ENCODE measurements at places on chromosomes 3 and 15.
A peak's percentile ranks its signal among the peaks of the same experiment; 100 is the strongest.

DNA sequence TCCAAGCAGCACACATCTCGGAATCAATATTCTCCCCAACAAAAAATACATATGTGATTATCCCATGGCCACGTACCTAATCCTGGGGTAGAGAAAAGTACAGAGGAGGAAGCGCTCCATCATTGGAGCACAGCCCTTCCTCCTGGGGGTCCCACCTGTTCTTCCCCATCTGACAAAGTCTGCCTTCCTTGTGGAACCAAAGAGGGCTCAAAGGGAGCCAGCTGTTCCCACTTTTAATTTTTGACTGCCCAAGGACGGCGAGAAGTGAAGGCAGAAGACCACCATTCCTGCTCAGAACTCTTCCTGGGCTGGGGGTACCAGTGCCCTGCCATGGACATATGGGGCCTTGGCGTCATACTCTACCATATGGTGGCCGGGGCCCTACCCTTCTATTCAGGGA is 14.1 kb upstream of the FANCD2 start:
- no peak for DNase-seq

GRCh38 chr3:58322793-58323192 is 9.9 kb upstream of the PXK start:
- no peak for DNase-seq

DNA sequence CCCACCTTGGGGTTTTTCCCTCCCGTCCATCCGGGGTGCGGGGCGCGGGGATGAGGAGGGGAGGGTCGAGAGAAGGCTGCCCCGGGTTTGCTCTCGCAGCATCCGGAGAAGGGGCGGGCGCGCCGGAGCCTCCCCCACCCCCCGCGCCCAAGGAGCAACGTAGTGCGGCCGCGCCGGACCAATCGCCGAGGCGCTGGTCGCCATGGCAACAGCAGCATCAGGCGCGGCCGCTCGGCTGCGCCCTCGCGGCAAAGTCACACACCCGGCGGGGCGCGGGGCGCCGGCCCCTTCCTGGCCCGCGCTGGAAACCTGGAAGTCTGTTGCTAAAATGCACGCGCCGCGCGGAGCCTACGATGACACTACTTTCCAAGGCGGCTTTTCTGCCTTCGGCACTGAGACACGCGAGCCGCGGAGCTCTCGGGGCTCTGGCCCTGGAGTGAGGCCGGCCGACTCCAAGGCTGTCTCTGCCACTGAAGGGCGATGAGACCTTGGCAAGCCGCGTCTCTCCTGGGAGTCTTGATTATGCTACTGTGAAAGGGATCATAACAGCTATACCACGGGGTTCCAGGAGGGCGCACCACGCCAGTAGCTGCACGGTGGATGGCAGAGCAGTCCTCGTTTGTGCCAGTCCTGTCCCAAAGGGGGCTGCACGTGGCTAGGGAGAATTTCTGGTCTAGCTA is at the start of gene IQSEC1:
IQSEC1 (minus strand) TSS at position 104 of the 680 bp plus-strand sequence. CDS start 415 bp downstream, outside the sequence.
- peak; percentile 22 for DNase-seq

DNA sequence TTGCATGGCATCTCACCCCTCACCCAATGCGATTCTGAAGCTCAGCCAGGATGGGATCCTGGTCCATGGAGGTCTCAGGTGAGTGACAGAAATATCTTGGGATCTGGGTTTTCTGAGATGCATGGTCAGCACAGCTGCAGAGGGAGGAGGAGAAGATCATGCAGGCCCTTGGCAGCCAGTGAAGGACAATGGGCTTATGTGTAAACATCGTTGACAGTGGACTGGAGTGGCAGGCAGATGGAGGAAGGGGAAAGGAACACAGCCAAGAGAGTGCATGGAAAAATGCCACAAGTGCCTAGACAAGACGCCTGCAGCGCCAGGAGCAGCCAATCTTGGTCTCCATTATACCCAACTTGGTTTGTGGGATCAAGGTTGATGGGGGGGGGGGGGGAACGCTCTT is 347.9 kb downstream of the MCTP2 start:
- no peak for DNase-seq

GRCh38 chr3:143848704-143849103 is 436 bp upstream of the SLC9A9 start:
- DNase-seq: no peak

DNA sequence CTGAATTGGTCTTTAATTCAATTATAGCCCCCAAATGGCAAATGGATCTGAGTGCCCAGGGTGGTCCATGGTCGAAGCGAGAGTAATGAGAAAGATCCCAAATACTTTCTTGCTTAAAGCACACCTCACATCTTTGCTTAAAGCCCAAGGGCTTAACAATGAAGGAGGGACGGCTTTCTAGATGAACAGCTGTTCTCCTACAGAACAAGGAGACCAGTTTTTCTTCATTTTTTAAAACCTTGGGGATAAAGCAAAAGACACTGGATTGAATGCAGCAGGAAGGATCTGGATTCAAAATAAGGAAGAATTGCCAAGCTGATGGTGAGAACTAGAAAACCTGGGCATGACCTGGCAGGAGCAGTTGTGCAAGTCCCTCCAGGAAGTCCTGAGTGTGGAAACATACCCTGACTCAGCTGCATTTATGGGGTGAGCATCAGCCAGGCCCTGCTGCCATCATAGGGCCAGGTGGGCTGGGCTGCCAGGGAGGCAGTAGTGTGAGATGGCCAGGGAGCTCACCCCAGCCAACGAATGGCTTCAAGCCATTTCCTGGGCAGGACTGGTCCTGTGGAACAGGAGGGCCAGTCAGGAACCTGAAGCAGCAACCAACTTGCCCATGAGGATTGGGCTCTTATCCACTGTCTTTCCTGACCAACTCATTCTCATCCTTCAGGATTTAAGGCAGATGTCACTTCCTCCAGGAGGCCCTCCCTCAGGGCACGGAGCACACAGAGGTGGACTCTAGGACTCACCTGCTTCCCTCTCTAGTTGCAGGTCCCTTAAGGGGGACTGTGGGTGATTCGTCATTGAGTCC is 18.4 kb upstream of the RHCG start:
- no peak for DNase-seq

DNA sequence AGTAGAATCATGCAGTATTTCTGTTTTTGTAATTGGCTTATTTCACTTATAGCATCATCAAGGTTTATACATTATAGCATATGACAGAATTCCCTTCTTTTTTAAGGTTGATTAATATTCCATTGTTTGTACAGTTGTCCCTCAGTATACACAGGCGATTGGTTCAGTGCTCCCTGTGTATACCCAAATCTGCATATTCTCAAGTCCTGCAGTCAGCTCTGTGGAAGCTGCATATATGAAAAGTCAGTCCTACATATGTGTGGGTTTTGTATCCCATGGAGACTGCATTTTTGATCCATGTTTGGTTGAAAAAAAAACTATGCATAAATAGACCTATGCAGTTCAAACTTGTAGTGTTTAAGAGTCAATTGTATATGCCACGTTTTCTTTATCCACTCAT is 127.7 kb downstream of the ISL2 start:
- DNase-seq: no peak

- no peak for DNase-seq
Measured at GRCh38 chr3:118477768-118478167, 556.9 kb downstream of the IGSF11 start.

DNA sequence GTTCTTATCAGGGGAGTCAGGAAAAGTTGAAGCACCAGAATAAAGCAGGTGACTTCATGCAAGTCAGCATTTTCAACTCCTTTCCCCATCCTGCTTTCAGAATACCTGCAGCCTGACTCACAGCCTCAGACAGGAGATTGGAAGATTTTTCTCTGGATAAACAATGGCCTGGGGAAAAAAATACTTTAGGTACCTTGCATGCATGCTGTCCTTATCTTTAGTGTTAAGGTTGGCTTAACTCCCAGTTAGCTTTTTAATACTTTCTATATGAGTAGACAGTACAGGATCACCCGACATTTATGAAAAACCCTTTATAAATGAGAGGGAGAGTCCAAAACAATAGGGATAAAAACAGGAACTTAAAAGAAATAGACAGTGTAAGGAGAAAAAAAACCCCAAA is 53.6 kb downstream of the PAK2 start:
- DNase-seq: no peak

DNA sequence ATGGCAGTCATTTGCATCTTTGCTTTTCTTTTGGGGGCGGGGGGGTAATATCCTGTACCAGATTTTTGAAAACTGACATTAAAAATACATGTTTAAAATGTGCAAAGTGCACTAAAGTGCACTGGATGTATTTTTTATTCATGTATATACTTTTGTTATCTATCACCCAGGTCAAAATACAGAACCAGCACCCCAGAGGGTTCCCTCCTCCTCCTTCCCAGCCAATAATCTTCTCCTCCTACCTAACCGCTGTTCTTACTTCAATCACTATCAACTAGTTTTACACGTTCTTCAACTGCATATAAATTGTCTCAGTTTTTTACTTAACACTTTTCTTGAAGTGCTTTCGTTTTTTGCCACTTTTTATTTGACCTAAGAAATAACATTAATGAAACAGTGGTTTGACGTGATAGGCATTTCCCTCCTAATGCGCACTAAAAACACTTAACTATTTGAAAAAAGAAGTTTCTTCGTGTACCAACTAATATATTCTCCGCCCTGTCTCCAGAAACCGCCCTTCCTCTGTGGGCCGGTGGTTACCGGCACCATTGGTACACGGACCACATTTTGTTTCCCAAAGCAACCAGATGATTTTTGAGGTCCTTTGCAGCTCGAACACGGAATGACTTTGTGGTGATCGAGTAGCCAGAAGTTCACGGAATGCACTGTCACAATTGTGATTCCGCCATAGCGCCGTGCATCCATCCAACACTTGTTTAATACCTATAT is 836 bp upstream of the AKAP13 start:
- DNase-seq: peak; percentile 18

- DNase-seq: no peak
Measured at GRCh38 chr15:82890995-82891390, 61.5 kb downstream of the HOMER2 start.

GRCh38 chr3:119015942-119016341 is 18.7 kb downstream of the IGSF11 start:
- no peak for DNase-seq

- no peak for DNase-seq
Measured at GRCh38 chr15:38824719-38825118, 260.1 kb upstream of the RASGRP1 start.

GRCh38 chr3:134002306-134002705 is 27.4 kb downstream of the SLCO2A1 start:
- no peak for DNase-seq

DNA sequence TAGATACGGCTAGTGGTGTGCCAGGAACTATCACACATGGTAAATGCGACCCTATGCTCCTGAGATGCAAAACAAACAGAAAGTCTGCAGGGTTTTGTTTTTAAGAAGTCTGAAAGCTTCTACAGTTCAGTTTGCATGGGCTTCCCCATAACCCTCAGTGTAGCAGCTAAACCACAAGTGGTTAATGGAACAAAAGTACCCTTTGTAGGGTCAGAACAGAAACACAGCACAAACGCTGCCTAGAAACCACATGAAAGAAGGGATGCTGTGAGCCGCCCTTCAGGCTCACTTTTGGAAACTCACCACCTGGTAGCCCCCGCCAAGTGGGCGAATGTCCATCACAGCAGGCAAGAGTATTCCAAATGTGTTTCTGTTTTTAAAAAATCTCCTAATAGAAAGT is 46.2 kb downstream of the CTDSPL start:
- no peak for DNase-seq

GRCh38 chr15:76337059-76337695 is 604 bp downstream of the ISL2 start:
- no peak for DNase-seq

DNA sequence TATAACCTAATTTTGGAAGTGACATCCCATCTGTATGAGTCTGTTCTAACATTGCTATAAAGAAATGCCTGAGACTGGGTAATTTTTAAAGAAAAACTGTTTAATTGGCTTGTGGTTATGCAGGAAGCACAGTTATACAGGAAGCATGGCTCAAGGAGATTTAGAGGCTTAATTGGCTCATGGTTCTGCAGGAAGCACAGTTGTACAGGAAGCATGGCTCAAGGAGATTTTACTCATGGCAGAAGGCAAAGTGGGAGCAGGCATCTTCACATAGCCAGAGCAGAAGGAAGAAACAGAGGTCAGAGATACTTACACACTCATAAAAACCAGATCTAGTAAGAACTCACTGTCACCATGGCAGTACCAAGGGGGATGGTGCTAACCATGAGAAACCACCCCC is 193.1 kb upstream of the ADAMTS9 start:
- DNase-seq: no peak

GRCh38 chr3:58351920-58352319 is 19.2 kb downstream of the PXK start:
- no peak for DNase-seq

DNA sequence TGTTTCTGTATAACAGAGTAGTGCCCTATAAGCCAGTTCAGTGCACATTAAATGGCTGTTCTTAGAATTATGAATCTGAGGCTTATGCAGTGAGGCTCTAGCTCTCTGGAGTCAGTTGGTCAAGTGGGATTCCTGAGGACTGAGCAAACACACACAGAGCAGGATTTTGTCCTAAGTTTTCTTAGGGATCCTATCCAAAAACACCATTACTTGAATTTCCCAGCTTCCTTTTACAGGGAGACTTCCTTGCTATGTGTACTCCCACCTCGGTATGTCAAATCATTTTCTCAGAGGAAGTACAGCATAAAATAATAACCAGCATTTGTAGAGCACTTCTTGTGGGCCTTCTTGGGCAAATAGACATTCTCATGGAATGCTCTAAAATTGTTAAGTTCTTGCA is 63.1 kb upstream of the GOLGA6B start:
- DNase-seq: no peak

DNA sequence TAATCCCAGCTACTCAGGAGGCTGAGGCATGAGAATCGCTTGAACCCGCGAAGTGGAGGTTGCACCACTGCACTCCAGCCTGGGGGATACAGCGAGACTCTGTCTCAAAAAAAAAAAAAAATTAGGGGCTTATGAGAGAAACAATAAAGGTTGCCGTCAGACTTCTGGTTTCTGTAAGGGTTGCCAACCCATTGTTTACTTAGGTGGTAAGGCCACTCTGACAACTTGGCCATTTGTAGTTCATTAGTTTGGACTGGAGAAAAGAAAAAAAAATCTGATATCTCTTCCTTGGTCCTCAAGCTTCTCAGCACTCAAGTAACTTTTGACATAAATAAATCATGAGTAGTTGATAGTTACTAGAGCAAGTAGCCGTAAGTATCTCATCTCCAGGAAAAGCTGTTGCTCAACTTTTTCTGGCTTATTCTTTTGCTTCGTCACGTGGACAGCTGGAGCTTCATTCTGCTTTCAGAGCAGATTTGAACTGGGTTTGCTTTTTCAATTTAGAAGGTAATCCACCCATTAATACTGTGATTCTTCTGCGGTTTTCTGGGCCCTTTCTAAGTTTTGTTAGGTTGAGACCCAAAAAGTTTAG is 9.4 kb downstream of the SNX1 start:
- DNase-seq: no peak

All from activated T-helper 1 cell treated with anti-CD3 and anti-CD28 coated beads, Interleukin-2, amount 50 U/mL, for 16 hours (primary cell).